Pancreas (tissue), 10 donors: ENCODE measurements at places on chromosomes 7 and 10. TPM values are rescaled to one million over a fixed set of nuclear protein-coding genes. Genes with fewer than 3 reads are reported as not detected.

The LAMB1 gene
- polyA plus RNA-seq: 167 TPM

The PSTK gene
- 3.1 TPM for polyA plus RNA-seq

The PIK3CG gene
- 0.30 TPM for polyA plus RNA-seq

The DYDC2 gene
- polyA plus RNA-seq: 0.15 TPM

The RPEL1 gene
- not detected for polyA plus RNA-seq

The ASB15 gene
- polyA plus RNA-seq: not detected

The ORAI2 gene
- 8.6 TPM for polyA plus RNA-seq

The CHN2 gene
- 12.8 TPM for polyA plus RNA-seq

The RNLS gene
- polyA plus RNA-seq: 6.4 TPM

The VPS37D gene
- 4.5 TPM for polyA plus RNA-seq

The SLC13A1 gene
- polyA plus RNA-seq: 0.02 TPM

The ITIH5 gene
- 4.4 TPM for polyA plus RNA-seq
